ENCODE measurements at places on chromosomes 3 and 15. TPM values are rescaled to one million over a fixed set of nuclear protein-coding genes. Genes with fewer than 3 reads are reported as not detected.

The FBXW12 gene
- total RNA-seq: 0.16 TPM

- DNase-seq: peak; percentile 45
- peaks cover 35% of the 10 kb centered on the region for H3K4me1 ChIP-seq
- H3K36me3 ChIP-seq: peaks cover 3% of the 10 kb centered on the region
- no peaks in the 10 kb centered on the region for H3K27me3 ChIP-seq
Measured at GRCh38 chr3:171563298-171563697, 103.1 kb upstream of the TNIK start.

GRCh38 chr15:57485869-57486268 is 105.8 kb upstream of the MYZAP start:
- H3K36me3 ChIP-seq: no peaks in the 10 kb centered on the region
- no peak overlapping the region for H3K27ac ChIP-seq
- peaks cover 28% of the 10 kb centered on the region for H3K27me3 ChIP-seq
- DNase-seq: no peak

DNA sequence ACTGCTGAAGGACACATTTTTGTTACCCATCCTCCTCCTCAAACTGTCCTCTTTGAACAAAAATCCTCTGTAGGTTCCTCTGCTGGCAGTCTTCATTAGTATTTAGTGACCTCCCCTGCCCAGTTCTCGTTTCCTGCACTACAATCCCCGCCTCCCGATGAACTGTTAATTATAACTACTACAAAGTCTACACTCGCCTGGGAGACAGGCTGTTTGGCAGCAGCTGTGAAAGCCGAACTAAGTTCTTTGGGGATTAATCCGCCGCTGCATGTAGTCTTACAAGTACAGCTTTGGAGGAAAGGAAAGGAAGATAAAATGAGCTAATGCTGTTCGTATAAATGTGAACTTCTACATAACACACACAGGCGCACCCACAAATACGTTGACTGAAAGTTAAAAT is 160.0 kb upstream of the WNT5A start:
- H3K4me3 ChIP-seq: no peak overlapping the region
- no peak overlapping the region for H3K27ac ChIP-seq
- no peaks in the 10 kb centered on the region for H3K36me3 ChIP-seq
- H3K4me1 ChIP-seq: no peaks in the 10 kb centered on the region
- no peaks in the 10 kb centered on the region for H3K27me3 ChIP-seq
- DNase-seq: no peak

- H3K36me3 ChIP-seq: no peaks in the 10 kb centered on the region
- no peak overlapping the region for H3K4me3 ChIP-seq
- H3K27ac ChIP-seq: no peak overlapping the region
- DNase-seq: no peak
- H3K4me1 ChIP-seq: no peaks in the 10 kb centered on the region
- peaks cover 8% of the 10 kb centered on the region for H3K27me3 ChIP-seq
Measured at GRCh38 chr3:131303848-131304247, 77.7 kb upstream of the NUDT16 start.

GRCh38 chr3:136042608-136043221 is 77.2 kb downstream of the PPP2R3A start:
- H3K4me1 ChIP-seq: no peaks in the 10 kb centered on the region
- no peaks in the 10 kb centered on the region for H3K36me3 ChIP-seq
- no peak overlapping the region for H3K27ac ChIP-seq
- no peak overlapping the region for H3K4me3 ChIP-seq
- peaks cover 13% of the 10 kb centered on the region for H3K27me3 ChIP-seq

The QARS1 gene
- 342 TPM for total RNA-seq

DNA sequence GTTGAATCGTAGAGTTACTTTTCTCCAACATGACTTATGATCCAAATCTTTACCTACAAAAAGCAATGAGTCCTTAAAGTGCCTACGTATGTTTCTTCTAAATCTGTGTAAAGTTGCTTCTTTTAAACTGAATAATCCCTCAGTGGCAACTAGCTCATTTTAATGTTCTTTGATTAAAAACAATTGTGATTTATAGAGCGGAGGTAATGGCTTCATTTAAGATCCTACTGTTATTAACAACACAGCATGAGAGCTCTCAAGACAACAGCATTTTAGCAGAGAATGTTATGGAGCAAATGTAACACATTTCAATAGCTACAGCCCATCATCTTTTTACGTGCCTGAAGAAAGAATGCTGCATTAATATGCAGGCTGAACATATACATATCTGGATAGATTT is 55.3 kb upstream of the VGLL3 start:
- H3K36me3 ChIP-seq: no peaks in the 10 kb centered on the region
- DNase-seq: no peak
- H3K4me1 ChIP-seq: no peaks in the 10 kb centered on the region

The KNSTRN gene
- total RNA-seq: 56.2 TPM

The CLDN1 gene
- total RNA-seq: 1.6 TPM

- no peak overlapping the region for H3K4me3 ChIP-seq
- H3K27me3 ChIP-seq: no peaks in the 10 kb centered on the region
- no peak overlapping the region for H3K27ac ChIP-seq
- peaks cover 7% of the 10 kb centered on the region for H3K4me1 ChIP-seq
- DNase-seq: no peak
Measured at GRCh38 chr3:115359536-115359935, 212.4 kb upstream of the ZBTB20 start.

DNA sequence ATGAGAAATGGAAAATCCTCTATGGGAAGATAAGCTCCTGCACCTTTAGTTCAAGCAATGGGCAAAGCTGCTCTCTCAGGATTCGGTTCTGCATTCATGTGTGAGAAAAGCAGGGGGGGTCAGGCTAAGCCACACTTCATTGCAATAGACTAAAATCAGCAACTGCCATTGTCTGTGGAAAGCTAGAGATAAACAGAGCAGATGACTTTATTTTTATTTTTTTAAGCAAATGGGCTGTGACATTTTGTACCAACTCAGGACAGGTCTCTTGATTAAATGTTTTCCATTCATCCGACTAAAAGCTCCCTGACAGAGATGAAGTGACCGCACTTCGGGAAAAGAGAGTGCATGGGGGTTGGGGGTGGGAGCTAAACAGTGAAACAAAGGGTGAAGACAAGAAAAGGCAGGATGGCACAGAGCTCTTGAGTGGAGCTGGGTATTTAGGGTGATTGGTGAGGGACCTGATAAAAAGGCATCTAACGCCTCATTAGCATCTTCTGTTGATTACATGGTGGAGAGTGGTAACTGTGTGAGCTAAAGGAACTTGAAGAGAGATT is 987.4 kb downstream of the TUSC7 start:
- no peak for DNase-seq
- no peak overlapping the region for H3K27ac ChIP-seq
- no peaks in the 10 kb centered on the region for H3K27me3 ChIP-seq
- H3K36me3 ChIP-seq: no peaks in the 10 kb centered on the region
- H3K4me3 ChIP-seq: no peak overlapping the region

DNA sequence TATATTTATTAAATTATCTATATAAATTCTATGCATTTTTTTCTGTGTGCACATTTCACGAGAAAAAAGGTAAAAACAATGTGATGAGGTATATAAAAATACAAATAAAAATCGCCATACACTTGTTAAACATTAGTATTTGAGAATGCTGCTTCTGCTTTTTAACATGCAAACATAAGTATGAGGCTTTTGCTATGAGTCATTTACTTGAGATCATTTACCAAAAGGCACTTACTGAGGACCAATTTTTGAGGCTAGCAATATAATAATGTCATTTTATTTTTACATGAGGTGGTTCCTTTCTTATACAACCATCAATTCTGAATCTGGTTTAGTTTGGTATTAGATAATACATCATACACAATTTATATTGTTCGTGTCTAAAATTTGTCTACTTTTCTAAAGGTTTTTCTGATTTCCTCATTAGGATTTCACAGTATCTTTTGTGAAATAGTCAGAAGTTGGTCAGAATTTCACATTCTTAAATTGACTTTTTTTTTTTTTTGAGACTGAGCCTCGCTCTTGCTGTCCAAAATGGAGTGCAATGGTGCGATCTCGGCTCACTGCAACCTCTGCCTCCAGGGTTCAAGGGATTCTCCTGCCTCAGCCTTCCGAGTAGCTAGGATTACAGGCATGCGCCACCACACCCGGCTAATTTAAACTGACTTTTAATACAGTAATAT is 25.6 kb downstream of the DCUN1D1 start:
- no peak for DNase-seq
- H3K4me3 ChIP-seq: no peak overlapping the region
- no peaks in the 10 kb centered on the region for H3K27me3 ChIP-seq
- H3K36me3 ChIP-seq: peaks cover 7% of the 10 kb centered on the region
- no peaks in the 10 kb centered on the region for H3K4me1 ChIP-seq

The TIGIT gene
- total RNA-seq: 25.5 TPM

GRCh38 chr15:61159901-61160300 is 69.2 kb downstream of the RORA start:
- H3K36me3 ChIP-seq: no peaks in the 10 kb centered on the region
- H3K27ac ChIP-seq: no peak overlapping the region
- DNase-seq: no peak
- peaks cover 12% of the 10 kb centered on the region for H3K27me3 ChIP-seq
- H3K4me1 ChIP-seq: no peaks in the 10 kb centered on the region

GRCh38 chr3:59783468-59783988 is 733.7 kb upstream of the CFAP20DC start:
- no peaks in the 10 kb centered on the region for H3K27me3 ChIP-seq
- H3K4me3 ChIP-seq: no peak overlapping the region
- peaks cover 30% of the 10 kb centered on the region for H3K36me3 ChIP-seq

- H3K27me3 ChIP-seq: peaks cover 9% of the 10 kb centered on the region
- H3K36me3 ChIP-seq: no peaks in the 10 kb centered on the region
- DNase-seq: no peak
- no peak overlapping the region for H3K4me3 ChIP-seq
Measured at GRCh38 chr3:133124511-133124910, 86.3 kb downstream of the TMEM108 start.

All from activated CD4-positive, alpha-beta T cell treated with anti-CD3 and anti-CD28 coated beads for 36 hours (primary cell).